ENCODE measurements at places on chromosomes 3 and 15. TPM values are rescaled to one million over a fixed set of nuclear protein-coding genes. Genes with fewer than 3 reads are reported as not detected.
A peak's percentile ranks its signal among the peaks of the same experiment; 100 is the strongest.

SERINC4 gene
- not detected for total RNA-seq

GRCh38 chr15:25501828-25502446, 63.1 kb upstream of the UBE3A start:
- peak; percentile 41 for DNase-seq

DNA sequence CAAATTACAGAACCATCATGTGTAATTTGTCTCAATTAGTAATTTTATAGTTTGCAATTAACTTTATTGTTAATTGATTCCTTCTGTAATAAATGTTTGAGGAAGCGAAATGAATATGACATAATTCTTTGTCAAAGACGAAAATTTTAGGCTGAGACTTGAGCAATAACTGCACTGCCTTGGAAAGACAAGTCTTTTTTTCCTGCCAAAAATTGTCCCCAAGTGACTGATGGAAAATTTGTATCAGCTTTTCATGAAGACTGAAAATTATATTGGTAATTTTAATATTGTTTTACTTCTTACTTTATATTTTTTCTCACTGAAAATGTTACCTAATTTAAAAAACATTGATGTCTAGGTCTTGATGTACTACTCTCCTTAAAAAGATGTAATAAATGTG, 622.6 kb downstream of the NLGN1 start:
- no peak for DNase-seq

SATB1 gene
- 5.3 TPM for total RNA-seq

GRCh38 chr3:67635806-67636205, 18.6 kb downstream of the SUCLG2 start:
- DNase-seq, result peak; percentile 55

GRCh38 chr3:171851660-171852058, 8.5 kb downstream of the TMEM212 start:
- DNase-seq, result peak; percentile 87

GRCh38 chr15:68794863-68795262, 25.8 kb downstream of the ANP32A start:
- no peak for DNase-seq

CPN2 gene
- not detected for total RNA-seq

DNAJB11 gene
- 27.4 TPM for total RNA-seq

GRCh38 chr3:48077815-48078214, 61.6 kb upstream of the MAP4 start:
- peak; percentile 31 for DNase-seq

GRCh38 chr15:61994216-61994615, 66.0 kb downstream of the VPS13C start:
- DNase-seq, result peak; percentile 86

PP2D1 gene
- total RNA-seq, result not detected

GNAT1 gene
- total RNA-seq, result not detected

GRCh38 chr15:83845230-83845629, 191.3 kb downstream of the ADAMTSL3 start:
- peak; percentile 94 for DNase-seq

NR1I2 gene
- total RNA-seq, result not detected

DLL4 gene
- 1.7 TPM for total RNA-seq

GRCh38 chr3:63974451-63974850, 48.8 kb downstream of the PSMD6 start:
- DNase-seq, result no peak

DNA sequence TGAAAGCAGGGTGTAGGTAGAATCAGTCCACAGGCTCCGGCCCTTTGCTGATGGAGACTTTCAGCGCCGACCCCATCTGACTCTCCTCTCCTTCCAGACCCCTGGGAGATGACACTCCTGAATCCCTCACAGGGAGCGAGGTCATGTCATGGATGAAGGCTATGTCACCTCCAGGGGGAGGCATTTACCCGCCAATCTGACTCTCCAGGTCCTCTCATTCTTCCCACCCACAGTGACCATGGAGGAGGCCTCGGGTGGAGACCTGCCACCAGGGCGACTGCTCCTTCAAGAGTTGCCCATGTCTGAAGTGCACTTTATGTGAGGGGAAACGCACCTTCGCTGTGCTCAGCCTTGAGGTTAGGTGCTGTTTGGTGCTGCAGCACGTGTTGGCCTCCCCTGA, 112.7 kb downstream of the KLF13 start:
- no peak for DNase-seq

DNA sequence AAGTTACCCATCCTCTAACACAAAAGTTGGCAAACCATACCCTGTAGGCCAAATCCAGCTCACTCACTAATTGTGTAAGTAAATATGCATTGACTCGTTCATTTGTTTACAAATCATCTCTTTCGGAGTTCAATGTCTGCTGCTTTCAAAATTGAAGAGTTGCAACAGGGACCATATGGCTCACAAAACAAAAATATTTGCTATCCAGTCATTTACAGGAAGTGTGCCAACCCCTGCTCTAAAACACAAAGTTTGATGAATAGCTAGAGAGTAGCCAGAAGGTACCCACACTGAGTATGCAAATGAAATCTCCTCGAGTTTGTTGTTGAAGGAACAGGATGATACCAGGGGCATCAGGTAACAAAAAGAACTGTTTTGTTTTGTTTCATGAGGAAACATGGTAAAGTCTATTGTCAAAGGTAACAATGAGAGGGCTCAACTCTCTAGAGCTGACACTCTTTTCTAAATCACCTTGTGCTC, 236.2 kb upstream of the THBS1 start:
- no peak for DNase-seq

- DNase-seq, result peak; percentile 32
Measured at GRCh38 chr15:81190922-81191507, 5.7 kb upstream of the IL16 start.

DNA sequence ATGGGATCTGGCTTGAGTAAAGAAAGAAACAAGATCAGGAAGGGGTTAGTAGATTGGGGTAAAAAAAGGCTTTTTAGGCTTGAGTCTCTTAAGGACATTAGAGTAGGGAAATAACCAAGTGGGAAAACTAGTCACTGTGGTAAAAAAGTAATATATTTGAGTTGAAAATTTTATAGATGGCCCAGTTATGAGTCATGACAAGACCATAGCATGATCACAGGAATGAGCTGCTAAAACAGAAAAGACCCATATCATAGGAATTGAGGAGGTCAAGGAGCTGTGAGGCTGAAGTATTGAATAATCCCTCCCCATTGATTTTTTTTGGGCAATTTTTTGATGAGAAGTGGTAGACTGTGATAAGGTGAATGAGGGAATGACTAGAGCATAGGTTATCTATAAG, 69.2 kb upstream of the TBC1D5 start:
- DNase-seq, result peak; percentile 7

DNA sequence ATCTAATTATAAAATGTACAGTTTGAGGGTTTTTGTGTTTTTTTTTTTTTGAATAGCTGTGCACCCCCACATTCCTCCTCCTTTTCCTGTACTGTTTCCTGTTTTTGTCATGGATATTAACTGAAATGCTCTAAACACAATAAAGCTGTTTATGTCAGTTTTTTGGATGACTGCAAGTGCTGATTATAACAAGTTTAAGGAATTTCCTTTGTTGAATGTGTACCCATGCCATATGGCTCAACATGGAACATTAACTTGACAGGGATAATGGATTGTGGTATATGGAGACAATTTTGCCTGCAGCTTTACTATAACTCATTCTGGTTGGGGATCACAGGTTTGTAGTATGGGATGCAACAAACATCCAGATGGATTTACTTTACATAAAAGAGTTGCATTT, 216.4 kb downstream of the TCF12 start:
- no peak for DNase-seq

DNA sequence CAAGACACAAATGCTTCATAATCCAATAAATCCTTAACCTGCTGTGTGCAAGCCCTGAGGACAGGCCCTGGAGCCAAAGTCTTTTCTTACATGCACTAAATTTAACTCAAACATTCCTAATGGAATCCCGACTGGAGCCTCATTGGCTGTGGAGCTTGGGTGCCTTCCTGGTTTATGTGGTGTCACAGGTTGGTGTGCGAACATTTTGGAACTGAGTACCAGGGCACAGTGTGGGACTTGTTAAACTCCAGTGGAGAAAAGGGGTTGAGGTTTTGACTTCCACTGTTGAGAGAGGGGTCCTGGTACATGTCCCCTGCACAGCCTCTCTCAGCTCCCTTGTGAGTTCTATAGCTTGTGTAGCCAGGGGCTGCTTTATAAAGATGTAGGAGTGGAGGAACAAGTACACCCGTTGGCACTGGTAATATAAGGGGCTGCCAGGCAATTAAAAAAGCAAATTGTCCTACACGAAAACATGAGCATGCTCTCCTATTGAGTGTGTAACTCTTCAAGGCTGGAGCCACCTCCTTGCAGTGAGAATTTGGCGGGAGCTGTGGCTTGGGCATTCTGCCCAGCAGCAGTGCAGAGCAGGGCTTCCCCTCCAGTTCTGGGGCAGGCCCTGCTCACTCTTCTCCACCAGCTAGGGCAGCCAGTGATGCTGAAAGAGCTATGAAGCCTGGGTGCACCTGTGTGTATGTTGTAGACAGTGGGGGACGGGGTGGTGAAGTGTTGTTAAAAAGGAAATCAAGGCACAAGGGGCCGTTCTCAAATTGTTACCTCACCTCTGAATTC, 218.1 kb downstream of the CLSTN2 start:
- no peak for DNase-seq

DNA sequence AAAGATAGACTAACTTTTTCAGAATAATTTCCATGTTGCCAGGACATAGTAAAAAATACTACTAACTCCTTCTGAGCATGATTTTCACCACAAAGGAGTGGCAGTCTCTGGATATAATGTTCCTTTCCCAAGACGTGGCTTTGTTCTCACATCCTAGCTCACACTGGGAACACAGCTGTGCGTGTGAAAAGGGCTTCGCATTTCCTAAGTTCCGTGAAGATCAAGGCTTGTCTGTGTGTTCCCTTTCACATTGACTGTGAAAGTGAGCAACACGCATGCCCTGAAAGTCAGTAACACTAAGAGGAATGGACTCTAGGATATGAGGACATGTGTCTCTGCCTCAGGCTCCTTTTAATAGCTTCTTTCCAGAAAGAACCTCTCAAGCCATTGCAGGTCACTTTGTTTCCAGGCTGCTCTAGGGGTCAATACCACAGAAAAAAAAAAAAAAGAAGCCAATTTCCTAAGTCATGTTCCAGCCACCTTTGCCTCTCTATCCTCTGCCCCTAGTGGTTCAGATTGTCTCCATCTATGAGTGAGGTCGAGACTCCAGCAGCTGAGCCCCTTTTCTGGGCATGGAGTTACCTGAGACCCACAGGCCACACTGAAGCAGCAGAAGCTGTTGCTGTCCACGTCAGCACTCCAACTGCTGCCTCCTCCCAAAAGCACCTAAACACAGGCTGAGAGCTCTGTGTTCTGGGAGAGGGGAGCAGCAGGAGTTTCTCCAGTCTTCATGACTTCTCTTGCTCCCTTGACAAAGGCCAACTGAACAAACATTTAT, 355.9 kb downstream of the RSL24D1 start:
- no peak for DNase-seq

- no peak for DNase-seq
Measured at GRCh38 chr3:34399401-34399800, 601.0 kb downstream of the PDCD6IP start.

DNA sequence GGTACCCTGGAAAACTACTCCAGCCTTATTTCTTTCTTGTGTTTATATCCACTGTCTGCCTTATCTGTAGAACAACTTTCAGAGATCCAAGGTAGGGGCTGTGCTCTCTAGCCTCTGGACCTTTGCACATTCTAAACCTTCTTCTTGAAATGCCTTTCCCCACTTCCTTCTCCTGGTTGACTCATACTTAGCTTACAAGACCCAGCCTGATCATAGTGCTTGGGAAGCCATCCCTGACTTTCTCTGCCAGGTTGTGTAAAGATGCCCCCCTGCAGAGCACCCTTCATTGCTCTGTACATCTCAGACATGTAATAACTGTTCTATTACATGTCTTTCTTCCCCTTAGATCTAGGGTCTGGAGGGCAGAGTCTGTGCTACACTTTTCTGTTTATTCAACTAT, 50.1 kb downstream of the PPM1L start:
- DNase-seq, result no peak
